NCI-H1105 treated with DMSO at 0.1 percent for 48 hours (cell line): ENCODE measurements at places on chromosomes 16 and 17.

DNA sequence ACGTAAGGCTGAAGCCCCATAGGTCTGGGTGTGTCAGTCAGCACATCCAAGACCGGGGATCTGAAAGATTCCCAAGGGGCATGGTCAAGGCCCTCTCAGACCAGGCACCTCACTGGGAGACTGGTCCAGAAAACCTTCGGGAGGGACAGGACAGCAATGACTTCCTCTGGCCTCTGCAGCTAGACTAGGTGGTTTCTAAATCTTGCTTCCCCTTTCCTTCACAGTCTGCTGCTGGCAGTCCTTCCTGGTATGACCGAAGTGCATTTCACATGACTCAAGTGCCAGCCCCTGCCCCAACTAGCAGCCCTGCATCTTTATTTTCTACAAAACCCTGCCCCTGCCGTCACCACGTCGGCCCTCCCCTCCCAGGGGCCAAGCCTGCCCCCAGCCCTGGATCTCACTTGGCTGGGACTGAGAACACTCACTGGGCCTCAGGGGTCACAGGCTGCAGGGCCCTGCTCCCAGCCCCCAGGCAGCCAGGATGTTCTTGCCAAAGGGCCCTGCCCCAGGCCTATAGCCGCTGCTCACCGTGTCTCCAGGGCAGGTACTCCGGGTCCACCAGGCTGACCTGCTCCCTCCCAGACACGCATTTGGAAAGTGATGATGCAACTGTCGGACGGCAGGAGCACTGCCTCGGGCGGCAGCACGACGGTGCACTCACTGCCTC lies 18.3 kb downstream of the POLR3K start:
- no peak for DNase-seq

- no peak for DNase-seq
Observed at GRCh38 chr16:88387180-88387765, 4.5 kb downstream of the ZNF469 start.

- DNase-seq: no peak
Observed at GRCh38 chr17:40073454-40074174, 10.8 kb downstream of the THRA start.

DNA sequence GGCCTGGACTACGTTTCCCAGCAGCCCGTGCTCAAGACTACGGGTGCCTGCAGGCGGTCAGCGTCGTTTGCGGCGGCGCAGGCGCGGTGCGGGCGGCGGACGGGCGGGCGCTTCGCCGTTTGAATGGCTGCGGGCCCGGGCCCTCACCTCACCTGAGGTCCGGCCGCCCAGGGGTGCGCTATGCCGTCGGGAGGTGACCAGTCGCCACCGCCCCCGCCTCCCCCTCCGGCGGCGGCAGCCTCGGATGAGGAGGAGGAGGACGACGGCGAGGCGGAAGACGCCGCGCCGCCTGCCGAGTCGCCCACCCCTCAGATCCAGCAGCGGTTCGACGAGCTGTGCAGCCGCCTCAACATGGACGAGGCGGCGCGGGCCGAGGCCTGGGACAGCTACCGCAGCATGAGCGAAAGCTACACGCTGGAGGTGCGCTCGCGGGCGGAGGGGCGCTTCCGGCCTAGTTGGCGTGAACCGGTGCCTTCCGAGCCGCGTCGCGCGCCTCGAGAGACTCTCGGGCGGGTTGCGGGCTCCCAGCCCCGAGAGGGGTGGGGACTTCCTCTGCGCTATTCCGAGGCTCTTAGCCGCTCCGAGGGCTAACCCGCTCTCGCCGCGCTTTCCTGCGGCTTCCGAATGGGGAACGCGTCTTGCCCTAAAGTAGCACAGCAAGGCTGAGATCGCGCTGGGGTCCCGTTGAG lies at the start of gene RBL2:
Gene RBL2, plus strand, starts transcription at position 95 of the 689 bp plus-strand sequence. Its CDS starts 86 bp downstream, at position 181.
- DNase-seq: peak; percentile 85

DNA sequence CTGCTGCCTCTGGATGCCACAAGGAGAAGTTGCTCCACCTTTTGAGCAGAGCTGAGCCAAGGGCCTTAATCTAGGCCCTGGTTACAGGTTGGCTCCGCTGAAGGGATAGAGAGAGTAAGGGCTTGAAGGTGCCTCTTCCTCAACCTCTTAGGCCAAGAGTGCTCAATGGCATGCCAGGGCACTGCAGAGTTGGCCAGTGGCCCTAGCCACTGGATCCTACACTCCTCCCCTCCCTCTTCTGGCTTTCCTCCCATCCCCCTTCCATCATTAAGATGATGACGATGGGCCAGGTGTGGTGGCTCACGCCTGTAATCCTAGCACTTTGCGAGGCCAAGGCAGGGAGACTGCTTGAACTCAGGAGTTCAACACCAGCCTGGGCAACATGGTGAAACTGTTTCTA lies 50.5 kb downstream of the MYO18A start:
- DNase-seq: no peak

DNA sequence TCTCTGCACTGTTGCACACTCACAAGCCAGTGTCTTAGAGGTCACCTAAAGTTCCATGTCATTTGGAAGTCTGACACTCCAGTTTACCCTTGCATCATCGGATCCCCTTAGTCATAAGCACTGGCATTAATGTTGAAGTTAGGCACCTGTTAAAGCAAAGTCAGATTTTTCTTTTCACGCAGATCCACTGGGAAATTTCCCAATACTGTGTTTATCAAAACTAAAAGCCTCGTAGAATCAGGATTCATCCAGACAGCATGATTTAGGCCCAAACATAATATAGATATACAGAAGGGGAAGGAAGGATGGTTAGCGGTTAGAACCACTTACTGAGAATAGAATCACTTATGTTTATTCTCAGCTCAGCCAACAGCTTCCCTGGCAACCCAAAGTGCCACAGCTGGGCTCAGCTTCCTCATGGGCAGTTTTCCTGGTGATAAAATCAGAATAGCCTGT lies 30.1 kb upstream of the HAPSTR1 start:
- no peak for DNase-seq
